Occipital lobe (tissue), 3 donors: ENCODE measurements at places on chromosomes 12 and 14. TPM values are rescaled to one million over a fixed set of nuclear protein-coding genes. Genes with fewer than 3 reads are reported as not detected.

The TOMM20L gene
- total RNA-seq: not detected

The PWP1 gene
- total RNA-seq: 78.1 TPM

The FSCB gene
- total RNA-seq: not detected

The USP44 gene
- 3.6 TPM for total RNA-seq

The GNB3 gene
- 0.94 TPM for total RNA-seq

The LLPH gene
- 8.9 TPM for total RNA-seq

The RAD51AP1 gene
- total RNA-seq: 5.5 TPM

The NKX2-8 gene
- total RNA-seq: not detected

The OASL gene
- 0.16 TPM for total RNA-seq

The CISTR gene
- total RNA-seq: not detected

The TPH2 gene
- not detected for total RNA-seq
